Stimulated activated CD8-positive, alpha-beta memory T cell treated with anti-CD3 and anti-CD28 coated beads, Interleukin-2, amount 100 ng/mL, for 48 hours (primary cell): ENCODE measurements at places on chromosomes 11 and 22.

GRCh38 chr11:84886344-84886743 is 740.8 kb downstream of the DLG2 start:
- DNase-seq: no peak

DNA sequence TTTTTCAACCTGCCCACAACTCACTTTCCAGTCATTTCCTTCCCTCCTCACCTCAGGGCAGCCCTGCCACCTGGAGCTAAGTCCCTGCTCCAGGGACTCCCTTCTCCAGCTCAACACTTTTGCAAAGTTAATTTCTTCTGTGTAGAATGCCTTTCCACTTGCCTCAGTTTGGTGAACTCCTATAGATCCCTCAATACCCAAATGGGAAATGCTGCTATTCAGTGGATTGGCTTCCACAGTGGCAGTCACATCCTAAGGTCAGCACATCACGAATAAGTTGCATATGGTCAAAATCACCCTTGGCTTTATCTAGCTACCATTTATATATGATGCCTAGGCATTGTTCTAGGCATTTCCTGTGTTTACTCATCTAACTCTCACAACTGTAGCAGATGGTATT is 23.6 kb downstream of the GDPD5 start:
- DNase-seq: no peak

GRCh38 chr11:77884186-77884828 is 63.4 kb downstream of the AAMDC start:
- no peak for DNase-seq

DNA sequence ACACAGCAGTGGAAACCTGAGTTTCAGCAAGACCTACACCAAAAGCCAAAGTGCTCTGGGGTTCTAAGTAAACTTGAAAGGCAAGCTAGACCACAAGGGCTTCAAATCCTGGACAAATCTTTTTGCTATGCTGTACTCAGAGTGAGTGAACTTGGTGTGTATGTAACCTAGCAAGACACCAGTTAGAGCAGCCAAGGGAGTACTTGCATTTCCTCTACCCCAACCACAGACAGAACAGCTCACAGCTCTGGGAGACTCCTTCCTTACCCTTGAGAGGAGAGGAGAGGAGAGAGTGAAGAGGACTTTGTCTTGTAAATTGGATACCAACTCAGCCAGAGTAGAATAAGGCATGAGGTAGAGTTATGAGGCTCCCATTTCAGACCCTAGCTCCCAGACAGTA is 71.4 kb downstream of the CTSC start:
- DNase-seq: no peak

DNA sequence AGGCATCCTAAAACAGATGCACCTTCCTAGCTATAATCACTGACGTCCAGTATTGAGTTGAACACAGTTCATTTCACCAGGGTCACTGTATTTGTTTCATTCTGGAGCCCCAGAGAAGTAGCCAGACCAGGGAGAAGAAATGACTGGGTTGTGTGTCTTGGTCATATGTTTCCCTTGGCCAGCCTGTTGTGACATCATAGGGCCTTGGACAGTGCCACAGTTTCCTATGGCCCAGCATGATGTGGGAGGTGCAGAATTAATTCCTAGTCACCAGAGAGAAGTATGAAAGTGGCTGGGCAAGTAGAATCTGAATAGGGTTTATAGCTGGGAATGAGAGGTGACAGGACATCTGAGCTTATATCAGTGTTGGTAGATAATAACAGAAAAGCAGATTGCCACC is 84.0 kb upstream of the ZBED5 start:
- DNase-seq: no peak

DNA sequence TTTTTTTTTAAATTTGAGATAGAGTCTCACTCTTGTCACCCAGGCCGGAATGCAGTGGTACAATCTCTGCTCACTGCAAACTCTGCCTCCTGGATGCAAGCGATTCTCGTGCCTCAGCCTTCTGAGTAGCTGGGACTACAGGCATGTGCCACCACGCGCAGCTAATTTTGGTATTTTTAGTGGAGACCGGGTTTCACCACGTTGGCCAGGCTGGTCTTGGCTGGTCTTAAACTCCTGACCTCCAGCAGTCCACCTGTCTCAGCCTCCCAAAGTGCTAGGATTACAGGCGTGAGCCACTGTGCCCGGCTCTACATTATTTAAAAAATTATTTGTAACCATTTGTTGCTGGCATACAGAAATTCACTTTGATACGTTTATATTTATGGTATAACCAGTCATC is 18.6 kb downstream of the EP300 start:
- no peak for DNase-seq

GRCh38 chr22:36010090-36010489 is 18.5 kb downstream of the RBFOX2 start:
- DNase-seq: no peak
